ENCODE measurements at places on chromosomes 2 and 18.

DNA sequence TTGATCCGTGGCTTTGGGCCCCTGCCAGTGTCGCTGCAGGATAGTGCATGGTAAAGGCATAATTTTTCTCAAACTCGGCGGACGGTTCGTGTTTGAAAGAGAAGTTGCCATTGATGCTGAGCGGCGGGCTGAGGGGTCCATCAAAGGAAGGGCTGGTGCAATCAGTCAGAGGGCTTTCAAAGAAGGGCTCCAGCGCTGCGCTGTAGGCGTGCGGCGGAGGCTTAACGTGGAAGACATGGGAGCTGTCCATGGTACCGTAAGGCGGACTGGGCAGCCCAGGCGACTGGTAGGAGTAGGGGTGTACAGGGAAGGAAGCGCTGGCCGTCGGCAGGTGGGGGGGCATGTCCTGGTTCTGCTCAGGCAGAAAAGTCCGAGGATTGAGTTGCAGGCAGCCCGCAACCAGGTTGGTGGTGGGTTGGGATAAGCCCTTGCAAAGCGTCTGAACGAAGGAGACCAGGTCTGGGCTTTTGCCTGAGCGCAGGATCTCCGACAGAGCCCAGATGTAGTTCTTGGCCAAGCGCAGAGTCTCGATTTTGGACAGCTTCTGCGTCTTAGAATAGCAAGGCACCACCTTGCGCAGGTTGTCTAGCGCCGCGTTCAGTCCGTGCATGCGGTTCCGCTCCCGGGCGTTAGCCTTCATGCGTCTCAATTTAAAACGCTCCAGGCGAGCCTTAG lies 2.3 kb downstream of the NEUROD1 start:
- DNase-seq, result no peak

GRCh38 chr2:111054791-111055691 lies 65.7 kb upstream of the BCL2L11 start:
- no peak for DNase-seq

DNA sequence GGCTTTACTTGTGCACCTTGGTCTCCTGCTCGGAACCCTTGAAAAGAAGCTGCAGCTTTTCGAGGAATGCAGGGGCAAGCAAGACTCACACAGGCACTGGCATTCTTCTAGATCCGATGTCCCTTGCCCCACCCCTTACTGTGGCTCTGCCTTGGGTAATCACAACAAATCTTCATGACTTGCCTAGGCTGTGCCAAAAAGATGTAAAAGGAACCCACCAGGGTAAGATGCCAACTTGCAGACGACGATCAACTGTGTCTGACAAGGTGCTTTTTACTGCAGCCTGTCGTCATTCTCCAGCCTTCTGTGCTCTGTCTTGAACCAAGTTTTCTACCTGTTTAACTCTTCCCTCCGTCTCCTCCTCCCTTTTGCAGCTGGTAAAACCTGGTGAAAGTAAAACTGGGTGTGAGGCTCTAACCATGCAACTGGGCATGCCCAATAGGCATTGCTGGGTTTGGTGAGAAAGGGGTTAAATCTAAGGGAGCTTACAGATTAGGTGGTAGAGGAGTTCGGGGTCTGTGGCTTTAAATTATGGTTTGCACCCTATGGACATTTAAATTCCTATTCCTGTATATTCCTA lies 909 bp upstream of the NRXN1 start:
- DNase-seq, result no peak

- no peak for DNase-seq
These were observed 595 bp downstream of the PARD6G start for GRCh38 chr18:80246445-80247392.

GRCh38 chr2:118006326-118006725 lies 7.5 kb downstream of the CCDC93 start:
- no peak for DNase-seq

DNA sequence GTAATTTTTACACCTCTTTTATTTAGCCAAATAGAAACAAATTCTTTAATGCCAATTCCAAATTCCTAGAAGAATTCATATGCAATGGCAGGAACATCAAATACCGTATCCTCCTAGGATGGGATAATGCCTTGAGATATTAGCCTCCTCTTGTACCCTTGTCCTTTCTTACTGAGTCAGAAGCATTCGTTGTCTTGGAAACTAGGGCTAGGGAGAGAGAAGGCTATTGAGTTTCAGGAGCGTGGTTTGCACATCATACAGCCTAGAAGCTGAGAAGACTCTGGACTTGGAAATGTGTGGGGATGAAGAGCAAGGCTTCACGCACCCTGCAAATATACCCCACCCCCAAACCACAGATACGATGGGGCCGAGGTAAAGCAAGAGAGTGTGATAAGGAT lies 300.7 kb downstream of the SP3 start:
- DNase-seq, result no peak

DNA sequence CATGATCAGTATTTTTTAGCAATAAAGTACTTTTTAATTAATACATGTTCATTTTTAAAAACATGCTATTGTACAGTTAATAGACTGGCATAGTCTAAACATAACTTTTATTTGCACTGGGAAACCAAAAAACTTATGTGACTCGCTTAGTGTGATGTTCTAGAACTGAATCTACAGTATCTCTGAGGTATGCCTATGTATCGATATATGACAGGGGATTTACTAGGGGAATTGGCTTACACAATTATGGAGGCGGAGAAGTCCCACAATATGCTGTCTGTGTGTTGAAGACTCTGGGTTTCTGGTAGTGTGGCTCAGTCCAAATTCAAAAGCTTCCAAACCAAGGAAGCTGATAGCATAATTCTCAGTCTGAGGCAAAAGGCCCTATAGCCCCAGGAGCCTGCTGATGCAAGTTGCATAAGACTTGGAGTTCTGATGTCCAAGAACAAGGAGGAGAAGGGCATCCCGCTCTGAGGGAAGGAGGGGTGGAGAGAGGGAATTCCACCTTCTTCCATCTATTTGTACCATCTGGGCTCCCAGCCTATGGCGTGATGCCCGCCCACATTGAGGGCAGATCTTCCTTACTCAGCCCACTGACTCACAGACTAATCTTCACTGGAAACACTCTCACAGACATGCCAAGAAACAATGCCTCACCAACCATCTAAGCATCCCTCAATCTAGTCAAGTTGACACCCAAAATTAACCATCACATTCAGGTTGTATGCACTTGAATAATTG lies 27.5 kb downstream of the ZNF638 start:
- DNase-seq, result no peak

GRCh38 chr18:47163241-47163640 lies 12.9 kb downstream of the IER3IP1 start:
- no peak for DNase-seq

DNA sequence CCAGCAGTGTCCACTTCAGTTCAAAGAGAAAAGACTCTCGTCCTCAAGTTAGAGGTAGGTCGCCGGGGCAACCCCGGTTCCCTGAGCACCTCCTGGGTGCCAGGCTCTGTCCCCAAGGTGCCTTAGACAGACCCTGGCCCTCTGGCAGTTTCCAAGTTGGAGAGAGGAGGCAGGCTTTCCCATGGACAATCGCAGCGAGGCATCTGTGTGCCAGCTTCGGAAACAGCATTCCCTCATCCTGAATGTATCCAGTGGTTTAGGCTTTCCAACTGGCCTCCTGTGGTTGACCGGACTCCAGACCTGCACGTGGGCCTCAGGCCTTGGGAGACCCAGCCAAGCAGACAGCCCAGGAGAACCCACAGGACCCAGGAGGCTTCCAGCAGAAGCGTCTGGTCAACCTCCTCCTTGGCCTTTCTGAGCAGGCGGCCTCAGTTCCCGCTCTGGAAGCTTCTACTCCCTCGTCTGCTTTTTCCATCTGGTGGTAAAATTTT lies 70.3 kb downstream of the KCNF1 start:
- DNase-seq, result no peak

DNA sequence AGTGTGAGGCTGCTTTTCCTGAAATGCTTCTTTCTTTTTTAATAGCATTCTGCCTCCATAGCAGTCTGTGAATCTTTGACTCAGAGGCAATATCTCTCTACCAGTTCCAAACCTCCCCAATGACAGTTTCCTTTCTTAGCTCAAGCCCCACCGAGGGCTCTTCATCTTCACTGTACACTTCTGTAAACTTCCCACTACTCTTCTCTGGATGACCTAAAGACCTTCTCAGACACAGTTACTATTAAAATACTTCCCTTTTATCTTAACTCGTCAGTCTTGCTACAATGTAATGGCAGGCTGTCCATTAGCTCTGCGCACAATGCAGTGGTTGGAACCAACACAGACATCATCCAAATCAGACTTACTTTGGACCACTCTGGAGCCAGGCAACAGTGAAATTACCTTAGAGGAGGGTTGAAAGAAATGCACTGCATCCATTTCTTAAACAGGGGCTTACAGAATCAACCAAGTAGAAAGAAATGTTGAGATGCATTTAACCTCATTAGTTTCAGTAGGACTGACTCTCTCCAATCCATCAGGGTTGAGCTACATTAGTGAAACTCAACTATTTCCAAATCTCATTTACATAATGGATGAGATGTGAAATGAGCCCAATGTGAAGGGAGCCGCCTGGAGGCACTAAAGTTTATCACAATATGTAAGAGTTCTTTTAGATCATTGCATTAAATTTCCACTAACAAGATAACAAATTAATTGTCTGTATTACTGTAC lies 343.8 kb downstream of the SETBP1 start:
- no peak for DNase-seq

- no peak for DNase-seq
These were observed 63.3 kb downstream of the TGOLN2 start for GRCh38 chr2:85264471-85264870.

- no peak for DNase-seq
These were observed 5.5 kb upstream of the ECEL1 start for GRCh38 chr2:232492963-232493700.

GRCh38 chr2:157787364-157787938 lies 88.7 kb downstream of the ACVR1 start:
- DNase-seq, result no peak

DNA sequence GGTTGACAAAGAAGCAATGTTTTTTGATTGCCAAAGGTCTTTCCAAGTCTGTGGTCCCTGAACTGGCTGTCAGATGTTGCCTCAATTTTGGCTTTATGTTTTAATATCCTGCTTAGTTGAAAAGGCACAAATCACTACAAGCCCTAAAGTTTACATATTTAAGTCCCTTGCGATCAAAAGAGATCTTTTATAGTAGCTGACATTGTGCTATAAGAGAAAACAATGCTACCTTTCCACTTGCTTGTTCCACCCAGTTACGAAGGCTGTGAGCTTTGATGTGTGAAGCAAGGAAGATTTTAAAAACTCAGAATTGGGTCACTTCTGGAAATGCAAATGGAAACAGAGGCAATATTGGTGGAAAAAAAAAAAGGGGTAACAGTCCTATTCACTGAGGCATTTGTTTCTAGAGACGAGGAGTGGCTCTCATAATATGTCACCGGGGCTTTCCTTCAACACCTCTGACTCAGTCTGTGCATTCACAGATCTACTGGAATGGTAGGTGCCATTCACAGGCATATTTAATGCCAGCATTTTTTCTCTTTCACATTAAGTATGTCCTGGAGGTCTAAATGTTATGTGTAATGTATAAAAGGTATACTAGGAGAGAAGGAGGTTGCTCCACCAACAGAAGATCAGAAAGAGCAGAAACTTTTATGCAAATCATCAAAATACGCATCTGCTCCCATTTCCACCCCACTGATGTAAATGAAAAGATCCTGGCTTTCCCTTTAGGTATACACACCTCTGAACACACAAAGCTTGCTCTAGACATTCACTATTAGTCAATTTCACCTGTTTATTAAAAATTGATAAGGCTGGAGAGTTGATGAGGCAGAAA lies 91.8 kb downstream of the TGIF1 start:
- DNase-seq, result no peak

- no peak for DNase-seq
These were observed 68.5 kb downstream of the COPS8 start for GRCh38 chr2:237154082-237154638.

- DNase-seq, result no peak
These were observed 53.9 kb downstream of the BIN1 start for GRCh38 chr2:127052771-127053691.

GRCh38 chr2:100260712-100261620 lies 61.3 kb downstream of the LONRF2 start:
- DNase-seq, result no peak

DNA sequence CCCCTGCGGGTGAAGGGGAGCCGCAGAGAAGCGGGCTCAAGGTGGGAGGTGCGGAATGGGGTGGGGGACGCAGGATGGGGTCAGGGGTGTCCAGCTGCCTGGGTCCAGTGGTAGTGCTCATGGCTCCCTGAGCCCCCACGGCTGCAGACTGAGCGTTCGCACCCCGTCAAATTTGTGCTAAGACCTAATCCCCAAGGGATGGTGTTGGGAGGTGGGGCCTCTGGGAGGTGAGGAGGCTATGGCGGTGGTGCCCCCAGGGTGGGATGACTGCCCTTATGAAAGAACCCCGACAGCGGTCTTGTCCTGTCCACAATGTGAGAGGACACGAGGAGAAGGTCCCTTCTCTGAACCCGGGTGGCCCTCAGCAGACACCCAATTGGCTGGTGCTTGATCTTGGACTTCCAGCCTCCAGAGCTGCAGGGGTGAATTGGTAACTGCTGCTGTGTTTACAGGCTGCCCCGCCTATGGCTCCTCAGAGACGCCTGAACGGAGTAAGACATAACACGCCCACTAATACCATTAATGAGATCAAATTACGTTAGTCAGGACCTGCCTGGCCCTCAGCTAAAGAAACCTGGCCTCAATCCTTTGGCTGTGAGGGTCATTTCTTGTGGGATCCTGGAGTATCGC lies 42.6 kb downstream of the PXDN start:
- DNase-seq, result no peak

DNA sequence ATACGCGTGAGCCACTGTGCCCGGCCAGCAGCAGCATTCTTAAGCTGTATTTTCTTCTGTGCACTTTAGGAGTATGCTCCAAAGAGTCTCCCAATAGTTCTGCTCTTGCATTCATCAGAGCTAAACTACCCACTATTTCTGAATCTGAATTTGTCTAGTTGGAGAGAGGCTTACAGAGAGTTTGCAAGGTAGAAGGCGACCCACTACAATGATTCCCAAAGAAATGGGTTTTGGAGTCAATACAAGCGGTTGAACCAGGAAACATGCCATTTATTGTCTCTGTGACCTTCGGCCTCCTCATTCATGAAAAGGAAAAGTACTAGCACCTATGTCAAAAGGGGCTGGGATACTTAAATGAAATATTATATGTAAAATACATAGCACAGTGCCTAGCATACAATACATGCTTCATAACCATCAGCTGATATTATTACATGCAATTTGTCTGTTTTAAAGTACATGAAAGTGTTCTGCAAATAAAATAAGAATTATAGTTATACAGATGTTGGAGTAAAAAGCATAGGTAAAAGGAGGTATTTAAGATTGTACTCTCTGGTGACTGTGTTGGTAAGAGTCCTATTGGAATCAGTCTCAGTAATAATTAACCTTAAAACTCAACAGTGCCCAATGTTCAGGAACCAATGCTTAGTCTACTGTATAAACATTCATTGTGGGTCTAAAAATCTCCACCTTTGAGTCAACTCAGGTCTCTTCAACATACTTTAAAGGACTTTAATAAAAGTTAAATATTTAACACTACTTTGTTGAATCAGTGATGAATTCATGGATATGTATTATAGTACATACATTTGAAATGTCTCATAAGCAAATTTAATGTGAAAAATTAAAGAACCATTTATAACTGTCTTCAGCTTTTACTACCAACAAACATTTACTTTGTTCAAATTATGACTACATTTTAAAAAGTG lies 89.8 kb upstream of the GRB14 start:
- no peak for DNase-seq
